ENCODE measurements at places on chromosomes 2 and 18. TPM values are rescaled to one million over a fixed set of nuclear protein-coding genes. Genes with fewer than 3 reads are reported as not detected.

GRCh38 chr2:144230033-144230432 lies 289.9 kb downstream of the ZEB2 start:
- no peak for DNase-seq
- H3K36me3 ChIP-seq = no peaks in the 10 kb centered on the region
- no peaks in the 10 kb centered on the region for H3K4me1 ChIP-seq
- no peak overlapping the region for H3K27ac ChIP-seq
- H3K27me3 ChIP-seq = no peaks in the 10 kb centered on the region

- no peak overlapping the region for H3K27ac ChIP-seq
- H3K4me1 ChIP-seq = no peaks in the 10 kb centered on the region
- peaks cover 29% of the 10 kb centered on the region for H3K27me3 ChIP-seq
- peak overlapping the region; percentile 17 for H3K4me3 ChIP-seq
These were observed 26.6 kb downstream of the ASB18 start for GRCh38 chr2:236237468-236238190.

- no peak overlapping the region for H3K27ac ChIP-seq
- peaks cover 14% of the 10 kb centered on the region for H3K36me3 ChIP-seq
- H3K27me3 ChIP-seq = no peaks in the 10 kb centered on the region
- H3K4me1 ChIP-seq = no peaks in the 10 kb centered on the region
- H3K4me3 ChIP-seq = no peak overlapping the region
These were observed 92.3 kb downstream of the RAB3GAP1 start for GRCh38 chr2:135144343-135144742.

Gene RSAD2
- 13.2 TPM for total RNA-seq

Gene BCL2L11
- 30.0 TPM for total RNA-seq

GRCh38 chr2:149808556-149808955 lies 221.0 kb upstream of the MMADHC start:
- no peak overlapping the region for H3K27ac ChIP-seq
- no peaks in the 10 kb centered on the region for H3K36me3 ChIP-seq
- no peaks in the 10 kb centered on the region for H3K4me1 ChIP-seq
- H3K27me3 ChIP-seq = no peaks in the 10 kb centered on the region
- no peak overlapping the region for H3K4me3 ChIP-seq

Gene DES
- total RNA-seq = 30,562 TPM

Gene PDK1
- total RNA-seq = 15.0 TPM

DNA sequence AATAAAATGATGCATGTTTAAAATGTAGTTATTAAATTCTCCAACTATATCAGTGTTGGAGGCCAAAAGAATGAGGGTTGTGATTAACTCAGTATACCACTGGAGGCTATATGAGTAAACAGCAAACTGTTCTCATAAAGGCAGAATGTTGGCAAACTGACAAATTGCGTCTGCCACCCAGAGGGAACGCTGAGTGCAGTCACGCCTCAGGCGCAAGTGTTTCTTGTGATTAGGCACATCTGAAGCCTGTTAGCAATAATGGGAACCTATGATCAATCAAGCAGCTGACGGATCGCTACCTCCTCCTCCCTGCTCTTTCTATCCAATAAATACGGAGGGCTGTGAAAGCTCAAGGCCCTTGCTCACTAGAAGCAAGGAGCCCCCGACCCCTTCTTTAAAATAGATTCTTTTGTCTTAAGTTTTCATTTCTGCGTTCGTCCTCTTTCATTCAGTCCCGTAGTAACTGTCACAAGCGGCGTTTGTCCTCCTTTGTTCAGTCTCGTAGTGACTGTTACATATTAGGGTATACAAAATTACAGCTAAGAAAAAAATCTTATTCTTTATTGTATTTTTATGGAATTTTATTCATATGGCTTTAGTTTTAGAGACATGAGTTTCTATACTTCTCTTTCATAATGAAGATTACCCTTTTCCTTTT lies 16.3 kb upstream of the RMND5A start:
- no peak for DNase-seq
- H3K4me1 ChIP-seq = peaks cover 9% of the 10 kb centered on the region
- no peaks in the 10 kb centered on the region for H3K36me3 ChIP-seq
- H3K27ac ChIP-seq = peak overlapping the region; percentile 32
- no peak overlapping the region for H3K4me3 ChIP-seq

Gene CKAP2L
- not detected for total RNA-seq

GRCh38 chr2:189022053-189022481 lies 47.9 kb downstream of the COL3A1 start:
- no peaks in the 10 kb centered on the region for H3K27me3 ChIP-seq
- no peaks in the 10 kb centered on the region for H3K36me3 ChIP-seq
- H3K27ac ChIP-seq = peak overlapping the region; percentile 52
- H3K4me3 ChIP-seq = no peak overlapping the region
- peak; percentile 70 for DNase-seq

- H3K4me1 ChIP-seq = no peaks in the 10 kb centered on the region
- H3K4me3 ChIP-seq = no peak overlapping the region
- H3K27ac ChIP-seq = no peak overlapping the region
- DNase-seq = no peak
- H3K36me3 ChIP-seq = no peaks in the 10 kb centered on the region
These were observed 6.5 kb upstream of the COBLL1 start for GRCh38 chr2:164847981-164848741.

GRCh38 chr2:64700133-64700809 lies 46.6 kb upstream of the SERTAD2 start:
- no peaks in the 10 kb centered on the region for H3K27me3 ChIP-seq
- no peaks in the 10 kb centered on the region for H3K4me1 ChIP-seq
- DNase-seq = no peak
- no peak overlapping the region for H3K27ac ChIP-seq
- no peak overlapping the region for H3K4me3 ChIP-seq

- no peak for DNase-seq
- no peaks in the 10 kb centered on the region for H3K36me3 ChIP-seq
- no peaks in the 10 kb centered on the region for H3K4me1 ChIP-seq
- H3K4me3 ChIP-seq = no peak overlapping the region
- H3K27ac ChIP-seq = no peak overlapping the region
These were observed 122.7 kb downstream of the VWC2L start for GRCh38 chr2:214533541-214533940.

Gene UNC80
- 0.82 TPM for total RNA-seq

DNA sequence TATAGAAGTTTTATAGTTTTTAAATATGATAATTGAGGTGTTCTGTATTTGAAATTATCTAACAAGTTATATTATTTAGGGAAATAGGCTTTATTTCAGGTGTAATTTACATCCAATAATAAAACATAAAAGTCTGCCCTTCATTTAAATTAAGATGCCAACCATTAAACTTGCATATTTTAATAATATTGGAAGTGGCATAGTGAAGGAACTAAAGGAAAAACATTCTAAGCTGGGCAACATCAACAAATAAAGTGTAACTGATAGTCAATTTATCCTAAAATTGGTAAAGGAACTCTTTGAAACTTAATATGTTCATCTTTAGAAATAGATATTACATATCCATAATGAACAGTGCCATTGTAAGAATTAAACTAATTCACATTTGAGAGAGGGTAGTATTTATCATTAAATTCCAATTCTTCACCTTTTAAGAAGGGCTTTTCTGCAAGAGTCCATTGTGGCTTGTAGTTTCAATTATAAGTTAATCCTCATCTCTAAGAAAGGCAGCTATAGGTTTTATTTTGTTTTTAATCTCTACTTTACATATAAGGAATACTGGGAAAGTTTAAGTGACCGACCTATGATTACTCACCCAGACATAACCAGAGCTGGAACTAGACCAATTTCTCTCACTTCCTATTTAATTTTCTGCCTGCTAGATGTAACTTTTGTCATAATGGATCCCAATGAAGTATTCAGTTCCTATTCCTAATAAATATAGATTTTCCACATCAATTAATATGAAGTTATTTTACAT lies 401.6 kb downstream of the XIRP2 start:
- no peak overlapping the region for H3K27ac ChIP-seq
- H3K4me1 ChIP-seq = no peaks in the 10 kb centered on the region
- H3K36me3 ChIP-seq = no peaks in the 10 kb centered on the region
- H3K4me3 ChIP-seq = no peak overlapping the region
- H3K27me3 ChIP-seq = no peaks in the 10 kb centered on the region

DNA sequence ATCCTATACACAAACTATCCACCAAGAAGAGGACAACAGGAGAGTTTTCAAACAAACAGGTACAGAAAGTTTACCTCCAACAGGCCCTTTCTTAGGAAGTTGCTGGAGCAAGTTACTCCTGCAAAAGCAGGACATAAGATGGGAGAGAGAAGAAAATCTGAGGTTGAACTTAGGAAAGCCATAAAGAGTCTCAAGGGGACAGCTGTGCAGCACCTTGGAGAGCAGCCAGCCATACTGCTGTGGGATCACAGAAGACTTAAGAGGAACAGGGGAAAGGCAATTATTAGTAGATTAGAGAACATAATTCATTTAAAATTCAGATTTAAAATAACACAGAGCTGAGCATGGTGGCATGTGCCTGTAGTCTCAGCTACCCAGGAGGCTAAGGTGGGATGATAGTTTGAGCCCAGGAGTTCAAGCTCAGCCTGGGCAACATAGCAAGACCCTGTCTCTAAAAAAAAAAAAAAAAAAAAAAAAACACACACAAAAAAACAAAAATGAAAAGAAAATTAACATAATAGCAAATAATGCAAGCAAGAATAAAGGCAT lies 148.1 kb upstream of the SIX3 start:
- H3K36me3 ChIP-seq = no peaks in the 10 kb centered on the region
- no peaks in the 10 kb centered on the region for H3K27me3 ChIP-seq
- H3K4me3 ChIP-seq = no peak overlapping the region
- H3K27ac ChIP-seq = no peak overlapping the region
- no peaks in the 10 kb centered on the region for H3K4me1 ChIP-seq

Measured in sigmoid colon (tissue), 7 donors.